Daoy (cell line): ENCODE measurements at places on chromosomes 6 and 20. TPM values are rescaled to one million over a fixed set of nuclear protein-coding genes. Genes with fewer than 3 reads are reported as not detected.

- DNase-seq = no peak
Observed at GRCh38 chr6:6968731-6969552, 138.8 kb upstream of the RREB1 start.

Gene EMILIN3
- total RNA-seq = 0.23 TPM in 1 of 2 replicates, not detected in the other

Gene LPA
- not detected in 2 replicates for total RNA-seq

Gene CSNK2A1
- 123 and 154 TPM in 2 replicates for total RNA-seq
